ENCODE measurements at places on chromosomes 1 and 21.
A peak's percentile ranks its signal among the peaks of the same experiment; 100 is the strongest.

GRCh38 chr1:45306319-45306718, 20.4 kb upstream of the HPDL start:
- DNase-seq: no peak

GRCh38 chr1:241848686-241849344, 811 bp downstream of the EXO1 start:
- DNase-seq: no peak

DNA sequence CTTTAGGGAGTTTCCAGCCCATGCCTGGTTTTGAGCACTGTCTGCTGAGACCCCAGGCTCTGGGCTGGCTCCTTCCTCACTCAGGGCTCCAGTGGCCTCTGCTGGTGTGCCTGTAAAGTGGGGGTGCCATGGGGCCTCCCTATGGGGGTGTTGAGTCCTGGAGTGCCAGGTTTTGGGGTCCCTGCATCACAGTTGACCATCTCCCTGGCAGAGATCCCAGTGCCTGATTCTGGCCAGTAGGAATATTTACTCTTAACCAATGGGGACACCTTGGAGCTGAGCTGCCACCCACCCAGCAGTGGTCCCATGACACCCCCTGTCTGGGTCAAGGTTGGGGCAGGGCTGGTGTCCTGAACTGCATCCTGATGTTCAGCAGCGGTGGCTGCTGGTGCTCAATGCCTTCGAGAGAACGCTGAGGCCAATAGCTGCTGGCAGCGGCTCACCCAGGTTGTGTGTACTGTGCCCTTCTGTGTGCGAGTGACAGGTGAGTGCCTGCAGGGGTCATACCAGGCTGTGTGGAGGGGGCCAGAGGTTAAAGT, 9.6 kb upstream of the ZNF669 start:
- no peak for DNase-seq

GRCh38 chr21:14955936-14956520, 108.8 kb downstream of the NRIP1 start:
- no peak for DNase-seq

GRCh38 chr1:119767486-119767885, 1.2 kb downstream of the HMGCS2 start:
- no peak for DNase-seq

DNA sequence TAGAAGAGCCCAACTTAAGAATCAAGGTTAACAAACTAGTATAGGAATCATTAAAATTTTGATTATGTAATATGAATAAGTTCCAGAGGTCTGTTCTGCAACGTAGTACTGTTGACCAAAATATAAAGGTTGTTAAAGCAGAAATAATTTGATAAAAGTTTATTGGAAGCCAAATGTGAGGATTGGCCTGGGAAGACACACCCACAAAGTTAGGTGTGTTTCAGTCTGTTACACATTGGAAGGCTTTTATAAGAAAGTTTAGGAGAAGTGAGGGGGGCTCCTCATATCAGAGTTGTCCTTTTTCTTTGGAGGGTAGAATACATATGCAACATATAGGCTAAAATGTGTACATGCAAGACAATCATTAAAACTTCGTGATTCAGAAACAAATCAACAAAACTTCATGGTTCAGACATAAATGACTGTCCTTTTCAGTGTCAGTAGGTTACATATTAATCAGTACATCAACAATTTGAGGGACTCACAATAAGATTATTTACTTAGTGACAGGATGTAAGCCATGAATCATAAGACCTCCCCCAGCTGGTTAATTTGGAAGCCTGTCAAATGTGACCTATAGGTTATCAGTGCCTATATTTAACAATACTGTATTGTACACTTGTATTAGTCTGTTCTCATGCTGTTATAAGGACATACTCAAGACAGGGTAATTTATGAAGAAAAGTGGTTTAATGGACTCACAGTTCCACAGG, 245.0 kb upstream of the B3GALT2 start:
- DNase-seq: no peak

DNA sequence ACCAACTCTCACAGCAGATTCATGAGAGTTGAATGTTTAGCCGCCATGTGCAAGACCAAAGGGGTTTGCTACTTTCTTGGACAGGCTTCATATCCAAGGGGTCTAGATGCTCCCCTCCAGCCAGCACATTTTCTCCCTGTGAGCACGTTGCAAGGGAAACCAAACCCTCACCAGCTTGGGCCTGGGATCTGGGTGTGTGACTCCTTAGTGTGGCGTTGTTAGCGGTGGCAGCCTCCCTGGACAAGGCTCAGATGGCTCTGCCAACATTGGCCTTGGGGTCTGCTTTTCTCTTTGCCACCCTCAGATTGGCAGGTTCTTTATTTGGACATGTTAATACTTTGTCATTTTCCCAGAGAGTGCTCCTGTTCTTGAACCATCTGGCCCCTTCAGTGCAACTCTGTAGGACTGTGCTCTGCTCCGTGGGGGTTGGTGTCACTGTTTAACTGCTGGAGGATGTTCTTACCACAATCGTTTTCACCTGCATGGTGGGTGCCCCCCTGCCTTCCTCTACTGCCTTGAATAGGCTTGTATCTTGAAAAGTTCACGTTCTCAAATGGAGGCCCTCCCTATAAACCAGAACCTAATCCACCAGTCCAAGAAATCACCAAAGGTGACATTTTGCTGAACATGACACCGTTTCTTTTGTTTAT, 13.4 kb downstream of the ABCG1 start:
- no peak for DNase-seq

GRCh38 chr1:11645670-11646265, 8.5 kb downstream of the FBXO2 start:
- peak; percentile 32 for DNase-seq

DNA sequence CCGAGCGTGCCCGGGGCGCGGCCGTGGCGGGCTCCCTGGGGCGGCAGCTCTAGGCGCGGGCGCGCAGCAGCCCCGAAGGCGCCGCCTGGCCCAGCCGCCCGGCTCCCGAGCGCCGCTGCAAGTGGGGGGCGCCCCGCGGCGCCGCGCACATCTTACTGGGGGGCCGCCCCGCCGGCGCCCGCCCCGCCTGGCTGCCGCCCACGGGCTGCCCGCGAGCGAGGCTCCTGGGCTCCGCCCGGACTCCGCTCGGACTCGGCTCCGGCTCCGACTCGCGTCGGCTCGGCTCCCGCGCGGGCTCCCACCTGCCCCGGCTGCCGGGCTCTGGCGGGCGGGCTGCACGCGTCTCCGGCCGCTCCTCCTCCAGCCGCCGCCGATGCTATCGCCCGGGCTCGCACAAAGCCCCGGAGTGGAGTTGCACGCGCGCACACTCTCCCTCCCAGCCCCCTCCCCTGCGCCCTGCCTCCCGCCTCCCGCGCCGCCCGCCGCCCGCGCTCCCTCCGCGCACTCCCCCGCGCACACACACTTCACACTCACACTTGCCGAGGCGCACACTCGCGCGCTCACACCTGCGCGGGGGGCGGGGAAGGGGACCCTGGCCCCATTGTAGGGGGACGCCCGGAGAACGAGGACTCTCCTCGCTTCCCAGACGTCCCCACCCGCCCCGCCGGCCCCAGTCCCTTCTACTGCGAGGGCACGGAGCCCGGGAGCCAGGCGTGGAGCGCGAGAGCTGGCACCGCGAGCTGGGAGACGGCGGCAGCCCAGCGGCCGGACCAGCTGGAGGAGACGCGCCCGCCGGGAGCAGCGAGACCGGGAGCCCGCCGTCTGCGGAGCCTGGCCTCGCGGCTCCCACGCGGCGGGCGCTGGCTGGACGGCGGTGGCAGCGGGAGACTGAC, at the start of gene GRIK3:
GRIK3 (minus strand) TSS at position 395 of the 893 bp plus-strand sequence. CDS start 407 bp downstream, outside the sequence.
- peak; percentile 91 for DNase-seq

DNA sequence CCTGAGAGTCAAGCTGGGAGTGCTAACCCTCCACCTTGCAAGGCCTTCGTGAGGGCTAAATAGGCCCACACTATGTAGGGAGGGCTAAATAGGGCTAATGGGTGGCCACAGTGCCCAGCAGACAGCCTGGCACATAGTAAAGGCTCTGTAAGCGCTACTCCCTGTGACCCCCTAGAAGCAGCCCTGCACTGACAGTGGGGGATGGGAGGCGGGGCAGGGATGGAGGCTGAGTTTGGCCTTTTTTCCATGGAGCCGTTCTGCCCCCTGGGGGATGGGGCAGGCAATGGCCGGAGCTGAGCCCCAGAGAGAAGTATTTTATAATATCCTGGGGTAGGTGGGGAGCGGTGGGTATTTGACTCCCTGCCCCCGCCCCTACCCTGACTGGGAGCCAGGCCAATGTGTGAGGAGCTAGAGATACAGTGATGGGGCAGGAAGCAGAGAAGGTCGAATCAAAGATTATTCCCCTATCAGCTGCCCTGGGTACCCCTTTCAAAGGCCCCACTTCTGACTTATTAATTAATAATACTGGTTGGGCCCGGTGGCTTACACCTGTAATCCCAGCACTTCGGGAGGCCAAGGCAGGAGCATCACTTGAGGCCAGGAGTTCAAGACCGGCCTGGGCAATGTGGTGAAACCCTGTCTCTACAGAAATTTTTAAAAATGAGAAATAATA, 42.3 kb downstream of the LACTBL1 start:
- peak; percentile 27 for DNase-seq

GRCh38 chr21:42566524-42567213, 53.0 kb downstream of the SLC37A1 start:
- DNase-seq: peak; percentile 39

GRCh38 chr1:168121401-168122011, 15.2 kb downstream of the GPR161 start:
- no peak for DNase-seq

GRCh38 chr1:45411510-45411899, 71.3 kb upstream of the MUTYH start:
- DNase-seq: no peak

- DNase-seq: no peak
Observed at GRCh38 chr1:117985239-117985638, 55.7 kb downstream of the WDR3 start.

- DNase-seq: no peak
Observed at GRCh38 chr1:150259217-150259616, 1.6 kb downstream of the CA14 start.

DNA sequence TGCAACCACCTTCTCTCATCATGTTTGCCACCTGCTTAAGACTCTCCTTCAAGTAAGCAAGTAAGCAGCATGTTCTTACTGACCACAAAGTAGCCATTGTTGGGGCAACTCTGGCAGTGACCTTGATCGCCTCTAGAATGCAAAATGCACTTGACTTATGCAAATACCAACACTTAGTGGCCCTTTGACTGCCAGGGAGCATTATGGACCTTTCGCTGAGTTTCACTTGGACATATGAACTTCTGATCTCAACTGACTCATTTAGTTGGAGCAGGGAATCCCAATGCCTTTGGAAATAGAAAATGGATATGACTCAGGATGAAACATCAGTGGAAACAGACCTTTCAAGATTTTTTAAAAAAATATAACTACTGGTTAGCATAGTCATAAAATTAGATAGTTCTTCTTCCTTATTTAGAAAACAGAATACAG, 6.1 kb upstream of the PLA2G5 start:
- DNase-seq: no peak

- DNase-seq: no peak
Observed at GRCh38 chr1:189205863-189206262, 1271.8 kb downstream of the BRINP3 start.

- no peak for DNase-seq
Observed at GRCh38 chr1:3688356-3689137, 36.2 kb downstream of the TP73 start.

GRCh38 chr1:232045139-232045994, 418.8 kb downstream of the DISC1 start:
- DNase-seq: no peak

GRCh38 chr1:85952460-85952859, 204.1 kb downstream of the COL24A1 start:
- peak; percentile 24 for DNase-seq

GRCh38 chr1:25922056-25922970, 16.1 kb upstream of the STMN1 start:
- peak; percentile 49 for DNase-seq

- no peak for DNase-seq
Observed at GRCh38 chr1:30320581-30320890, 402.8 kb downstream of the MATN1 start.

DNA sequence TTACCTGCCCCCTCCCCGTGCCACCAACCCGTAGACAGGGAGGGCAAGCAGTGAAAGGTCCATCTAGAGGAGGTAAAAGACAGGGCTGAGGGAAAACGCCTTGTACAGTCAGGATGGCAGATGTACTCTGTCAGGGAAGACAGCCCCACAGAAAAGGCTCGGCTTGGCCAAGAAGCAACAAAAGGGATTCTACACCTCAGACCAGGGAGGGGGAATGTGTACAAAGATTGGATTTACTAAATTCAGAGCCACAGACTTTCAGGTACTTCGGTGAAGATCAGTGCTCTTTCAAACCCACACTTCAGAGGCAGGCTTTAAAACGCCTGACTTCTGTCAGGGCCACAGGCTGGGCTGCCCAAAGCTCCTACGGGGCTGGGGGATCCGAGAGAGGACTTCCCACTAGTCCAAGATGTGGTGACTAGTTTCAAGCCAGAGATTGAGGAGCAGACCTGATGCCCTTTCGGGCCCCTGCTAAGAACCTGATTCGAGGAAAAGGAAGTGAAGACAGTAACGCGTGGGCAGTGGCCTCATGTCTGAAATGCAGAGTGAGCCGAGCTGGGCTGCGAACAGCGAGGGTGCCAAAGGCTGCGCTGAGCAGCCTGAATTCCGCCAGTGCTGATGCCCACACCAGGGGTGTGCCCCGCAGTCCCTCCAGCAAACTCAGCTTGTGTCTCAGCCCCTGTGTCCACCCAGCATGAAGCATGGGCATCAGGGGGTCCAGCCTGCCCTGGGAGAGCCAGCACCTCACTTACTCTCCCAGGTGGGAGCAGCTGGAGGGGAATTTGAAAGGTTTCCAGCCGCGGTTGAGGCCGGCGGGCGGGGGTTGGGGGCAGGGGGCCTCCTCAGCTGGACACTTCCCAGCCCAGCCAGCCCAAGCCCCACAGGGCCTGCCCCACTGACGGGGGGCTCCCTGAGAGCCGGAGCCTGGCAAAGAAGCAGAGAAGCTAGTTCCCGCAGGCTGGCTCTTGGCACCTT, 36.2 kb downstream of the KIAA1614 start:
- DNase-seq: no peak

- no peak for DNase-seq
Observed at GRCh38 chr1:229531326-229531725, 23.2 kb upstream of the NUP133 start.

DNA sequence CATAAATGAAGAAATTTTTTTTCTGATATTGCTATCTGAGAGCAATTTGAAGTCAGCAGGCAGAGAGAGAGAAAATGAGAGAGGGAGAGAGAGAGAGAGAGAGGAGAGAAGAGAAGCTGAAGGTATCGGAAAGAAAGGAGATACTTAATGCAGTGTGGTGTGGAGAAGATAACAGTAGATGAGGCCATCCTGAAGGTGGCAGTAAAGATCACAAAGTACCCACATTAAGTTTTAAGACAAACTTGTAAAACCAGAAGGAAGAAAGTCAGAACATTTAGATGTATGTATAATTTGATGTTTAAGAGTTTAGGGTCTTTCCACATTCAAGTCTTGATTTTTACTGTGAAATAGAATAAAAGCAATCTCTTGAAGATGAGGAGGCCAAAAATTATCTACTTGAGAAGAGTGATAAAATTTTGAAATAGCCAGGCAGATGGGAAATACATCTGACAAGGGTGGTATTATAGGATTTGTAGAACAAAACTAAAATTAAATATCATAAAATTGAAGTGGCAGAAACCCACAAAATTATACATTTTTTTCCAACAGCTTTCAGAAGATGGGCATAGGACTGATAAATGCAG, 1753.4 kb downstream of the MRPL39 start:
- DNase-seq: peak; percentile 47

GRCh38 chr1:202184750-202185460, 8.7 kb upstream of the LGR6 start:
- peak; percentile 26 for DNase-seq

Data from NCI-H2029 treated with DMSO at 0.1 percent for 48 hours (cell line).